Activated CD8-positive, alpha-beta memory T cell treated with anti-CD3 and anti-CD28 coated beads, Interleukin-2, amount 50 U/mL, for 48 hours (primary cell): ENCODE measurements at places on chromosomes 12 and 14.

DNA sequence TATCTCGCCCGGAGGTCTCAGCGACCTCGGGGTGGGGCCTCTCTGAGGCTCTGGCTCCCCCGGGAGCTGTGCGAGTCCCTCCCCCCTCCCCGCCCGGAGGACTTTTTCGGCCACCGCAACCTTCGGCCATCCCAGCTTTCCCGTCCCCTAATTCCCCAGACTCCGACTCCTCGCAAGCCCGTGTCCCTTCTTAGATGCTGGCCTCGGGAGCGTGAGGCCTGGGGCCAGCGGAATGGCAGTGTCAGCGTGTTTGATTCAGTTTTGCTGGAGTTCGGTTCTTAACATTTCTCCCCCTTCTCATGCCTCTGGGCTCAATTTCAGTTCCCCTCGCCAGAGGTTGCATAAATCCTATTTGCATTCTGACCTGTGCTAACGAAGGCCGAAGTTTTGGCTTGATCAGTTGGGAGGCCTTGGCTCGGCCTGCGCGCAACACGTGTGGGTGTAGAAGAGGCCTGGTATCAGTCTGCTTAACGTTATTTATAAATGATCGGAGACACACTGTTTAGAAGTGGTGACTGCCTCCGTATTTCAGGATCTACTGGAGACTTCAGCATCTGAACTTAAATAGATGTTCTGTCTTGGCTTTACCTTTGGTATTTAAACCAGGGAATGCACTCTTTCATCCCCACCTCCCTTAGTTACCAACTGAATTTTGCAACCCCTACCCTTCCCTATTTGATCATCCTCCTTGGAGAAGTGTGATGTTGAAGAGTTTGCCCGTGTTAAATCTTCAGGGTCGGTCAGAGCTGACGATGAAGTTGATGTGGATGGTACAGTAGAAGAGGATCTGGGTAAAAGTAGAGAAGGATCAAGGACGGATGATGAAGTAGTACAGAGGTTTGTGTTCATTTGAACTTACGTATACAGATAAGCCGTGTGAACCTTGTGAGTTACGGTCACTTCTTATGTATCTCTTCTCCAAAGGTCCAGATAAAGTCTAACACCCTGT, 851 bp downstream of the HSP90B1 start:
- DNase-seq = peak; percentile 68

DNA sequence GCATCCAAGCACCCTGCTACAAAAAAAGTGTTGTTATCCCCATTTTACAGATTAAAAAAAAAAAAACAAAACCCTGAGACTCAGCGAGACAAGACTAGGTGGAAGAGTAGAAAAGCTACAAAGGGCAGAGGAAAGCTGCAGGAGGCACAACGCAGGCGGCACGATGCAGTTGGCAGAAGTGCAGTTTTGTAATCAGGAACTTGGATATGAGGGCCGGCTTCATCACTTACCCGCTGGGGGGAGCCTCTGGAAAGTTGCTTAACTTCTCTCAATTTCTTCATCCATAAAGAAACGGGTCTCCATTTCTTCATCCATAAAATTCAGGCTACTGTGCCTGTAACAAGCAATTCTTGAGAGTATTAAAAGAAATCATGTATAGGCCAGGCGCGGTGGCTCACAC, 33.1 kb upstream of the CCDC60 start:
- no peak for DNase-seq

DNA sequence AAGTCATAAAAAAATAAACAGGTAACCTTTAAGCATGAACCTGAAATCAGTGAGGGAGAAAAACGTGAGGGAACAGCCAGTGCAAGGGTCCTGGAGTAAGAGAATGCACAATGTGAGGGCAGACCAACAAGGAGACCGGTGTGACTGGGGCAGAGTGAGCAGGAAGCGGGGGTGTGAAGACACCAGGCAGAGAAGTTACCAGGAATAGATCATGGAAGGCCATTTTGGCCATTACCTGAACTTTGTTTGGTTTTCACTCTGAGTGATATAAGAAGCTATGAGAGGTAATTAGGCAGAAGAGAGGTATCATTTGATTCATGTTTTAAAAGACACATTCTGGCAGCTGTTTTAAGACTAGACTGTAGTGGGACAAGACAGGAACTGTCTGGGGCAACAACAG, 15.0 kb downstream of the PAH start:
- DNase-seq = no peak

GRCh38 chr12:9169979-9170634, 38.1 kb downstream of the PZP start:
- no peak for DNase-seq

DNA sequence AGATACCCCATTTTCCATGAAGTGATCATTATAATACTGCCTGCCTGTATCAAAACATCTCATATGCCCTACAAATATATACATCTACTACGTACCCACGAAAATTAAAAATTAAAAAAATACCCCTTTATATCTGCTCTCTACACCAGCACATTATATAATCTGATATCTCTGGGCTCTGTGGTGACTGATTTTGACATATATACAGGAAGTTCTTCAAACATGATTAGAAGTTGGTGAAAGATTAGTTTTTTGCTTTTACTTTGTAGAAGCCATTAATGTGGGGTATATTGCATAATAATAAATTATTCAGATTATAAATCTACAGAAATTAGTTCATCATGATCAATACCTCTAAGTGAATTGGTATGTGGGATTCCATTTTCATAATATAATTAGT, 126.7 kb upstream of the MDM1 start:
- DNase-seq = no peak

DNA sequence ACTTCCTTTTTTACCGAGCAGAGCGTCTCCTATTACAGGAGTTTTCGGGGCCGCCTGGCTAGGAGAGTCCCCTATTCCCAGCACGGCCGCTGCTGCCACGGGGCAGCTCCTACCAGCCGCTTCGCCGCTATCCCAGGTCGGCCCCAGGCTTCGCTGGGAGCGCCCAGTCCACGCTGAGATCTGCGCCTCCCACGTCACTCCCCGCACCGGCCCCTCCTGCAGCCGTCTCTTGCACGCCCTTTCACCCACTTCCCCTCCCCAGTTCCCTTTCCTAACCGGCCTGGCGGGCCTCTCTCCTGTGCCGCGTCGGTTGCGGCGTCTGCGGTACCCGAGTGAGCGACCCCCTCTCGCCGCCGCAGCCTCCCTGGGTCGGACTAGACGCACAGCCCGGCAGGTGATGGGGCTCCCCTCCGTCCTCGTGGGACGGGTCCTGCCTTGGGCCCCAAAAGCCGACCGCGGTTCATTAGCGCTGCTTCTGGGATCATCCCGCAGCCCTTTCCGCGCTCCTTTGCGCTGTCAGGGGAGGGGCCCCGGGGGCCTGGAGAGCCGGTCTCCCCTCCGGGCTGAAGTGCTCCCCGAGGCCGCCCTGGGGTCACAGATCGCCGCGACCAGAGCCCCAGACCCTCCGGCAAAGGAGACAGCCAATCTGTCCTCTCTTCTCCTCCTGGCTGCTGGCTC, 1318.4 kb downstream of the TMEM121 start:
- DNase-seq = peak; percentile 75

- no peak for DNase-seq
These were observed 11.6 kb downstream of the PKP2 start for GRCh38 chr12:32884962-32885361.

DNA sequence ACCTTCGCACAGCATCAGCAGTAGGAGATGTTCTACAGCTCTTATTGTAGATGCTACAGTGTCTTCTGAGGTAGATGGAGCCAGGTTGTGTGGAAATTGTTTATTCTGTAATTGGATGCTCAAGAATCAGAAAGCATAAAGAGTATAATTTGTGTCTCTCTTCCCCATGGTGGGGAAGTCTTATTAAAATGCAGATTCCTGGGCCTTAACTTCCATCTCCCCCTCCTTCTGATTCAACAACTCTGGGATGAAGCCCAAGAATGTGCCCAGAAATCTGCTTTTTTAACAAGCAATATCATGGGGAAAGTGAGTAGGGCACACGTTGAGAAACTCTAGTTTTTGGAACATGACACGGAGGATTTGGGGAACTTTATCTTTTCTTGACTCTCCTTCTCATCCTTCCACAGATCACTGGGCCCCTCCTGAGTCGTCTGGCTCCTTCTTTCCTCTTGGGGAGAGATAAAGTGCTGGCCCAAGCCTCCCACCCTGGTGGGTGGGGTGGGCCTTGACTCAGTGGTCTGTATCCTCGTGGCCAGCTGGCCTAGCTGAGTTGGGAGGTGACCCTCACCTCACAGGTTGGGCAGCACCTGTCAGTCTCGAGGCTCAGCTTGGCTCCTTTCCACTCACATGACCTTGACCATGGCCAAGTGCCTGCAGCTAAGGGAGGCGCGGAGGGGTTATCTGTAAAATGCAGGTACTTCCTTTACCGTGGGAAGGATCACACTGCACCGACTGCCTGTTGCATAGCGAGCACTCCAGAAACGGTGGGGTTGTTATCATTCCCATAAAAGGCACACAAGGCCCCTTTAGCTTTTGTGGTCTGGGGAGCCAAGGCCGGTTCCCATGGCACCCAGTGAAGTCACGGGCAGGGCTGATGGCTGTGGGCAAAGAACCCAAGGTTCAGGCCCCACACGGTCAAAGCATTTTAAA, 141.9 kb downstream of the CHST11 start:
- DNase-seq = no peak

DNA sequence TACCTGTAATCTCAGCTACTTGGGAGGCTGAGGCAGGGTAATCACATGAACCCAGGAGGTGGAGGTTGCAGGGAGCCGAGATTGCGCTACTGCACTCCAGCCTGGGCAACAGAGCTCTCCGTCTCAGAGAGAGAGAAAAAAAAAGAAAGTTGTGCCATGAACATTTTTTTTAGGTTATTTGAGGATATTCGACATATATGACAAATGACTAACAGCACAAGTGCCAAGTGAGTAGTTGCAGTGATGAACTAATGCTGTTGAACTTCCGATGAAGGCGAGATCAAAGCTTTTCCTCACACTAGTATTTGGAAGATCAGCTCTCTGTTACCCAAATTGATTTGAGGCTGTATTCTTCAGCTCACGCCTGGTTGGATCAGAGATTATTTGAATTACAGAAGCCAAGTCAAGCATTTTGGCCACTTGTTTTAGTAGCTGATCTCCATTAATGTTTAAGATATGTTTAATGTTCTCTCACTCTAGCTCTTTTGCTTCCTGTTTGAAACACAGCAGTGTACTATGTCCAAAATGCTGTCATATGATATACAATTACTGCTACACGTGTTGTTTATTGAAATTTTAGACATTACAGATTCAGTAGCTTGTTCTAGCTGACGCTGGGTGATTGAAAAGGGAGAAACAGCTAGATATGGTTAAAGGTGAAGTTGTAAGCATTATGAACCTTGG, 43.4 kb downstream of the WDR20 start:
- no peak for DNase-seq

DNA sequence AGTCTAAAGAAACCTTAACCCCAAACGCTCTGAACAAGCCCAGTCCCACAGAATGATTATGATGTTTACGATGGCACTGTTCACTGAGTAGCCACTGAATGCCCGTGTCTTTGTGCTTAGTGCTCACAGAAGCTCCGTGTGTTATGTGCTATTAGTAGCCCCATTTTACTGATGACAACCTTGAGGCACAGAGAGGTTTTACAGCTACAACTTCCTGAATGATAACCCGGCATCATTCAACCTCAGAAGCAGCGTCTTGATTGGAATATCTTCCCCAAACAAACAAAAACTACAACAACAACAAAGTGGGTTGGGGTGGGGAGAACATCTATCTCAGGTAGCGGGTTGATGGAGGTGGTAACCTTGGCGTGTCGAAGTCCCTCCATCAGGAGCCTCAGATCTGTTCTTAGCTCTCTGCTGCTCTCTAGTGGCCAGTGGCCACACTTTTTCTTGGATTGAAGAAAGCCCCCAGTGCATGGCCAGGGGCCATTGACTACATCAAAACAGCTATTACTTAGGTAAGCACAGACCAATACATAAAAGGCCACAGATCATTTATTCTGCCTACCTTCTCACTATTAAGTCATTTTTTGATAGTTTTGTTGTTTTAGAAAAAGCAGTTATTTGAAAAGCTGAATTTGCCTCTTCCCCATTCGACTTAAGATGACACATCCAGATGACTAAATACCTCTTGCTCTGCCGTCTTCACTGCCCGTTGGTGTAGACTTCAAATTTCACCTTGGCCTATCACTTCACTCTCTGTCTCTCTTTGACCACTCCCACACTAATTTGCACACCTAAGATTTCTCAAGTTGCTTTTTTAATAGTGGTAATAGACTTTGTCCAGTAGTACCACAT, 376.9 kb downstream of the GALC start:
- peak; percentile 70 for DNase-seq

GRCh38 chr12:91432755-91433154, 250.1 kb upstream of the DCN start:
- no peak for DNase-seq

DNA sequence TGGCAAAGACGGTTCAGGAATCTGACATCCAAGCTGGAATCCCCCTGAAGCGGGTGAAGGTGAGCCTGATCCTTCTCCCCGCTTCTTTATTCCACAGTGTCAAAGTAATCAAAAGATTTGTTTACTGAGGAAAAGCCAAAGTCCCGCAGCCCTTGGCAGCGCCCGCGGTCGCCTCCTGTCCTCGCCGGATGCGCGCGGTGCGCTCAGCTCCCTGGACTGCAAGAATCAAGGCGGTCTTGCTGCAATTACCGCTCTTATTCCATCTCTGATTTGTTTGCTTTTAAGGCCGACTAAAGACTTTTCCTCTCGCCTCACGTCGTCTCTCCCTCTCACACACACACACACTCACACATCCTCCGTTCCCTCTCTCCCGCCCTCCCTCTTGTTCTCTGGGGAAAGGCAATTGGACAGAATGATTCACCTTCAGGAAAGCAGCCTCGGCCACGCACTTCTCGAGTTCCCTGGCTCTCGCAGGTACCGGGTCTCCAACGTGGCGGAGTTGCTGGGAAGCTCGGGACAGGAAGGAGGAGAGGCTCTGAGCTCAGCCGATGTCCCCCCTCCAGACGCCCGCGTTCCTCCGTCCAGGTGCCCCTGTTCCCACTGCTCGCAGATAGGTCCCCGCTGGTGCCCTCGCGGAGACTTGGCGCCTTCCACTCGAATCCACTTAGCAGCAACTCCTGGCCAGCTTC, 68.6 kb upstream of the USP15 start:
- peak; percentile 58 for DNase-seq

GRCh38 chr12:6914947-6915788, 788 bp downstream of the ENO2 start:
- DNase-seq = no peak

DNA sequence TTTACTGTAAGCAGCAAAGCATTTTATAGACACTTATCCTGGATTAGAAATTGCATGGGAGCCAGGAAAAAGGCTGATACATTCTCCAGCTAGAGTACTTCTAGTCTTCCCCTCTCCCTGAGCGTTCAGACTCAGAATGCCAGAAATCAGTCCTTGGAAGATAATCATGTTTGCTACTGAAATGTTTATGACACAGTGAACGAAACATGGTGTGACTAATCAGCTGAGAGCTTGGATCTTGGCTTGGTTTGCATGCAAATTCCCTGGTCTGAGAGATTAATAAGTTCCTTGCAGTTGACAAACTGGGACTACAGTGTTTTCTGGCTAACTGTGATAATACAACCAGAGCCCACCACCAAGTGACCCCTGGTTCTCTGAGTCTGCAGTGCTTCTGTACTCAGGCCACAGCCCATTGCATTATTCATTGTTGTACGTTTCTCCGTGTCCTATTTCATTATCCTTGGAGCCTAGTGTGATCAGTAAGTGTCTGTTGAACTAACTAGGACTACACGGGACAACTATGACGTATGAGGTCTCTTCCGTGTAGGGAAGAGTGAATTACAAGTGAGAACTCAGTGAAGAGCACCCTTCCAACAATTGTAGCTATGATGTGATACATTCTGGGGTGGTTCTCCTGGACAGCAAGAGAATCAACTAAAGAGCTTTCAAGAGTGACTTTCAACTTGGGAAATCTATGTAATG, 34.6 kb upstream of the EVL start:
- DNase-seq = no peak

- no peak for DNase-seq
These were observed 20.9 kb upstream of the ATP5MC2 start for GRCh38 chr12:53696655-53697331.
